Left colon (tissue), 2 donors: ENCODE measurements at places on chromosomes 12 and 14. TPM values are rescaled to one million over a fixed set of nuclear protein-coding genes. Genes with fewer than 3 reads are reported as not detected.

The SERPINA4 gene
- not detected for total RNA-seq

The GPD1 gene
- 4.3 TPM for total RNA-seq

The CCDC85C gene
- 68.1 TPM for total RNA-seq

The ZNF10 gene
- 7.5 TPM for total RNA-seq

The CIDEB gene
- 10.7 TPM for total RNA-seq

The TTC7B gene
- 4.3 TPM for total RNA-seq

The LTB4R gene
- 4.3 TPM for total RNA-seq

The C14orf180 gene
- 1.0 TPM for total RNA-seq

The PLA2G1B gene
- total RNA-seq: not detected

- no peak for DNase-seq
These were observed 40.1 kb upstream of the YAF2 start for GRCh38 chr12:42278128-42278510.

DNA sequence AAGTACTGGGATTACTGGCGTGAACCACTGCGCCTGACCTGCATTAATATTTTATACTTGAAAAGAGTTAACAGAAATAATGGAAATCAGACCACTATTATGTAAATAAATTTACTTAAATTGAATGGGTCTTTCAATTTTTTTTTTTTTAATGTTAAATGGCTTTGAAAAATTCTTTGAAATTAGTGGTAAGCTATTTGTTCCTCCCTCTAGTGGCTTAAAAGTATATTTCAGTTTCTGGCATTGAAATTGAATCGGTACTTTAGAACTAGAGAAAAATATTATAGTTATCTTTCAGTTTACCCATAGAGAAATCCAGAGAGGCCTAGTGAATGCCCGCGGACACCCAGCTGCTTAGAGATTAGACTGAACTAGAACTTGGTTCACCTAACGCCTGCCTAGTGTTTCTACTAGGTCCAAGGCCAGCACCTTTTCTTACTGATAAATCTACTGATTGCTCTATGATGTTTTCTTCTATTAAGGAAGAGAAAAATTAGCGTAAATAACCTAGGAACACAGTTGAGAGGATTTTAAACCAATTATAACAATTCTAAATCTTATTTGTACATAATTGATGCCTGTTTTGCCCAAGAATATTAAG, 106.5 kb downstream of the EML1 start:
- DNase-seq: no peak

DNA sequence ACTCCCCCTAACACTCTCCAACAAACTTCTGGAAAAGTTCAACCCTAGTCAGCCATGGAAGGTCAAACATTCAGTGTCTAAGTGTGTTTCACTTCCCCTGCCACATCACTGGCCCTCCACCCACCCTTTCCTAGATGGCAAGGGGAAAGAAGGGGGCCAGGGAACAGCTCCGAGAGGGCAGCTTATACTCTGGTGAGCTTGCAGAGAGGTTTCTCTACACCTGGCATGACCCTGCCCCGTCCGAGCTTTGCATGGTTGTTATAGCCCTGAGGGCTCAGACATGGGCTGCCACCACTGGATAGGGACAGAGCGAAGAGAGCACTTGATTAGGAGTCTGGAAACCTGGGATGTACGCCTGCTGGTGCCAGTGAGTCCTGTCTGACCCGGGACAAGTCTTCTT, 4.0 kb downstream of the ACVRL1 start:
- DNase-seq: no peak

GRCh38 chr12:40618636-40619035, 73.6 kb upstream of the CNTN1 start:
- DNase-seq: no peak

DNA sequence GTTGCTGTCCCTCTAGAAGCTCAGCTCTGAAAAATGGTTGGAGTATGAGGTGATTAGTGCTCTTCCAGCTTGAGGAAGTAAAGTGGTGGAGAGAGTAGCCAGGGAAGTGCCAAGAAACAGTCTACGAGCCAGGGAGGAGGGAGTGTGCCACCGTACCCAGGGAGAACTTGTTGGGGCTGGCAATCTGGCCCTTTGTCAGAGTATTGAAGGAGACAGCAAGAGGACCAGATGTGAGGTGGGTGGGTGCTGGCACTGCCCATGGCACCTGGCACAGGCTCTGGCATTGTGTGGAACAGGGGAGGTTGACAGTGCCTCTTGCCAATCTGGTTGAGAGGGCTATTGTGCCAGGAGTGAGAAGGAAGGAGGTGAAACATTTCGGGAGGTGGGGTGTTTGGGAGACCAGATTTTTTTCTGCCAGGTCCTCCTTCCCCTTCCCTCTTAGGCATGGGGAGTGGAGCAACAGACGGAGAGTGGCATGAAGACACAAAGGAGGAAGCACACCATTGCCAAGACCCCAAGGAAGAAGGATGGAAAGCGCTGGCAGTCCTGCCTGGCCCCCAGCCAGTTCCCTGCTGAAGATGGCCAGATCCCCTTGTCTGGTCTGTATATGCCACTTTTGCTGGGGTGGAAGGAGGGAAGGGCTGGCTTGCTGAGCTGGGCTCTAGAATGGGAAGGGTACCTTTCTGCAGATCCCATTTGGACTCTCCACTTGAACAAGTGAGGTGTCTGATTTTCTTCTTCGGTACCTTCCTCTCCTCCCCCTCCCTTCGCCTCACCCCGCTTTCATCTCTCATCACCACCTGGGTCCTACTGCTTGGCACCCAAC, 37.5 kb downstream of the ZFHX2 start:
- no peak for DNase-seq

DNA sequence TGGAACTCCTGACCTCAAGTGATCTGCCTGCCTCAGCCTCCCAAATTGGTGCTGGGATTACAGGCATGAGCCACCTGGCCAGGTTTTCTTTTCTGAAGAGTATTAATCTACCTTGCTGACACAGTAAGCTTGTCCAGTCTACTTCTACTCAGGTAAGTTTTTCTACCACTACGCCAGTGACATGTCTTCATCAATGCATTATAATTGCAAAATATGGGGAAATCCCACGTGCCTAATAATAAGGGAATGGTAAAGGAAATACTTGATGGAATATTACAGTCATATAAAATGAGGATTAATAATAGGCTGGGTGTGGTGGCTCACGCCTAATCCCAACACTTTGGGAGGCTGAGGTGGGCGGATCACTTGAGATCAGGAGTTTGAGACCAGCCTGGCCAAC, 62.3 kb downstream of the RAB35 start:
- DNase-seq: no peak

GRCh38 chr12:30110958-30111586, 327.3 kb upstream of the TMTC1 start:
- no peak for DNase-seq

DNA sequence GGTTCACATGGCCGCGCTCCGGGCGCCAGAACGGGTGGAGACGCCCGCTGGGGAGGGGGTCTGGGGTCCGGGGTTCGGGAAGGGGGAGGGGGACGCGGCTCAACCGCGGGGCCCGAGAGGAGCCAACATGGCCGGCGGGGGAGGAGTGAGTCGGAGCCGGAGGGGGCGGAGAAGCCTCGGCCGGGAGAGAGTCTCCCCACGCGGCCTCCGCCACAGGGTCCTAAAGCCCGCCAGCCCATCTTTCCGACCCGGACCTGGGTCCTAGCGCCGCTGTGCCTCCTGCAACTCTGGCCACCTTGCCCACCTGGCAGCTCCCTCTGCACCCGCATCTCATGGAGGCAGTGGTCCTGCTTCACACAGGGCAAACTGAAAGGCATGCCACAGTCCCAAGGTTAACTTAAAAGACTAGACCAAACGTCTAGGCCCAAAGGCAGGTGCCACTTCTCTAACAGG, at the start of gene BAZ2A:
Gene BAZ2A, minus strand, starts transcription at position 147 of the 453 bp plus-strand sequence. CDS start 12,796 bp downstream, outside the sequence.
- peak; percentile 94 for DNase-seq

- DNase-seq: no peak
These were observed 26.6 kb upstream of the CLMN start for GRCh38 chr14:95346266-95346665.

- no peak for DNase-seq
These were observed 3.3 kb downstream of the C12orf56 start for GRCh38 chr12:64387197-64387816.

- DNase-seq: no peak
These were observed 885 bp upstream of the HOXC10 start for GRCh38 chr12:53983950-53984572.

DNA sequence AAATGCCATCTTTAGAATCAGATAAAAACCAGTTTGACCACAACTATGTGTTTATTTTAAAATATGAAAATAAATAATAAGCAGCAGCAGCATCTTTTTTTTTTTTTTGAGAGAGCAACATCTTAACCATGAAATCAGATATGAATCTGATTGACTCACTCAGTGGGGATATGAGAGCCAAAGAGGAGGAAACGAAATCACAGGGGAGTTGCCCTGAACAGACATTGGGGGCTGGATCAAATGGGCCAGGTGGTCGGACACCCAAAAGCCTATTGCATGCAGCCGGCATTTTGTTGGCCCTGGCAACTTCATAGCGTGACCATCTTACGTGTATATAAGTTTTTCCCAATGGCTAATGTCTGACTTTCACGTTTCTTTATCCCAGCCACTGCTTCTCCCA, 321.1 kb downstream of the NPAS3 start:
- no peak for DNase-seq

DNA sequence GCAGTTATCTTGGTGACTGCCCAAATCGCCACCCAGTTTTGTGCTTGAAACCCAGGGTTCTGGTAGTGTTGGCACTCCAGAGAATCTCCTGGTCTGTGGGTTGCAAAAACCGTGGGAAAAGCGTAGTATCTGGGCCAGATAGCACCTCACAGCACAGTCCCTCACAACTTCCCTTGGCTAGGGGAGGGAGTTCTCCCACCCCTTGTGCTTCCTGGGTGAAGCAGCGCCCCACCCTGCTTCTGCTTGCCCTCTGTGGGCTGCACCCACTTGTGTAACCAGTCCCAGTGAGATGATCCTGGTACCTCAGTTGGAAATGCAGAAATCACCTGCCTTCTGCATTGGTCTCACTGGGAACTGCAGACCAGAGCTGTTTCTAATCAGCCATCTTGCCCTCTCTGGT, 16.4 kb downstream of the CLEC2D start:
- no peak for DNase-seq

GRCh38 chr14:74389980-74390379, 36.0 kb downstream of the SYNDIG1L start:
- DNase-seq: no peak

GRCh38 chr12:81181691-81182090, 103.8 kb downstream of the ACSS3 start:
- DNase-seq: no peak

DNA sequence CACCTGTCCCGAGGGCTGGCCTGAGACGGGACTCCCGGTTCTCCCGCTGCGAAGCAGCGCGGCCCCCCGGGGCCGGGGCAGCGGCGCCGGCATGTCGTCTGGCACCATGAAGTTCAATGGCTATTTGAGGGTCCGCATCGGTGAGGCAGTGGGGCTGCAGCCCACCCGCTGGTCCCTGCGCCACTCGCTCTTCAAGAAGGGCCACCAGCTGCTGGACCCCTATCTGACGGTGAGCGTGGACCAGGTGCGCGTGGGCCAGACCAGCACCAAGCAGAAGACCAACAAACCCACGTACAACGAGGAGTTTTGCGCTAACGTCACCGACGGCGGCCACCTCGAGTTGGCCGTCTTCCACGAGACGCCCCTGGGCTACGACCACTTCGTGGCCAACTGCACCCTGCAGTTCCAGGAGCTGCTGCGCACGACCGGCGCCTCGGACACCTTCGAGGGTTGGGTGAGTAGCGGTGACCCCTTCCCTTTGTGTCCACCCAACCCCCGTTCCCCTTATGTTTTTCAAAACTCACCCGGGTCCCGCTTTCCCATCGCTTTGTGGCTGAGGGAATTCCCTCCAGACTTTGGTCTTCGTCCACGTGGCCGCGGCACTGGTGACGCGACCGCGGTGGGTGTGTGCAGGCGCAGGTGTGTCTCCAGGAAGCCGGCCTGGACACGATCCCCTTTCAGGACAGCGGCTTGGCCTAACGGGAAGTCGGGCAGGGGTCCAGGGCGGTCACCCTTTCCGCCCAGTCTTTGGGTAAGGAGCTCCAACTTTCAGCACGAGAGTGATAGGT, 826 bp downstream of the PRKCH start:
- peak; percentile 67 for DNase-seq

DNA sequence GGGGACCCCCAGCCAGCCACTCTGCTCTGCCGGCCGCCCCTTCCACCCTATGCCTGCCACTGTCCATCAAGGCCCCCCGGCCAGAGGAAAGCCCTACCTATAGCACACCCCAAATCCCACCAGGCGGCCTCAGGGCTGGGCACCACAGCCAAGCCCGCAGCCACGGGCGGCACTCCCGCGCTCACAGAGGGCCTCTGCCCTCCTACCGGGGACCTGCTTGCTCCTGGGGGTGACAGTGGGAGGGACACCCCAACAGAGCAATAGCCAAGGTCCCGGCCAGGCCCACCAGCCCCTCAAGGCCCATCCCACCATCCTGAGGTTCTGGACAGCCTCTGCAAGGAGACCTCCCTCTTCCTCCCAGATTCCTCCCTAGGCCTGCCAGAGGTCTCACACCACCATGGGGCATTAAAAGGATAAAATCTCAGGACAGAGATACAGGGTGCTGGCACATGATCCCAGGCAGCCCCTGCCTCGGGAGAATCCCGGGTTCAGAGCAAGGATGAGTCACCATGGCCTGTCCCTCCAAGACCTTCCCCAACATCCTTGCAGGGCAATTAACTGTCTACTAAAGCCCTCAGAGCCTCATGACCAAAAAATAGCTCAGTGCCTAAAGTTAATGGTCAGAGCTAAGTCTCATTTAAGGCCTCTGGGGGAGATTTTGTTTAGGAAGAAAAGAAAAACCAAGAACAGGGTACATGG, 17.1 kb downstream of the CCDC85C start:
- DNase-seq: no peak

DNA sequence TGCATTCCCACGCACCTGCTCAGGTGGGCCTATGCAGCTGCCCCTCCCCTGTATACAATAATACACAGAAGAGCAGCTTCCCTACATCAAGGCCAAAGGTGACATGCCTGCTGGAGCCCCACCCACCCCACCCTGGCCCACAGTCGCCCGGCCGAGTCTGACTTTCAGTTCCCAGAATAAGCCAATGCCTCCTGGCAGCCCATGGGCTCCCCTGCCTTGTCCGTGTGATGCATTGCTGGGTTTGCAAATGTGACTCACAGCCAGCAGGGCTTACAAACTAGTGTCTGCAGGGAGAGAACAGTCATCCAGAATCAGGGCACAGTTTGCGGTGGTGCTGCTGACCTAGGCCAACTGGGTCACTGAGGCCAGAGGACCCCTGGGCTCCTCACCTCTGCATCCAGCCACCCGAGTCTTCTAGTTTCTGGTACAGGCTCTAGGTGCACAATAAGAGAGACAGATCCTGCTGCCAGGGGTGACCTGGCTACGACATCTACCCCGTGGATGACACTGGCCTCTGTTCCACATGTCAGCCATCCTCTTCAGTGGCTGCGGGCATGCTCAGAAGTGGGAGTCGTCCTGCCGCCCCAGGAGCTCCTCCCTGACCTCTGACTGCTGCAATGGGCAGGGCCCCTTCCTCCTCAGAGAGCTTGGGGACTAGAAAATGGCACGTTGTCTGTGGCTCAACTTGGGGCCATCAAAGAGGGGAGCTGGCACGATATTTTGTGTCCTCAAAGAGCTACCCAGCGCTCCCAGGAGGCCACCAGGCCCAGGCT, 84.5 kb downstream of the CHGA start:
- peak; percentile 65 for DNase-seq

- peak; percentile 92 for DNase-seq
These were observed 1.7 kb downstream of the TPCN1 start for GRCh38 chr12:113222730-113223531.
